ENCODE measurements at places on chromosomes 16 and 17.
A peak's percentile ranks its signal among the peaks of the same experiment; 100 is the strongest.

GRCh38 chr17:4074831-4075495, 67.9 kb downstream of the ZZEF1 start:
- DNase-seq: peak; percentile 31

DNA sequence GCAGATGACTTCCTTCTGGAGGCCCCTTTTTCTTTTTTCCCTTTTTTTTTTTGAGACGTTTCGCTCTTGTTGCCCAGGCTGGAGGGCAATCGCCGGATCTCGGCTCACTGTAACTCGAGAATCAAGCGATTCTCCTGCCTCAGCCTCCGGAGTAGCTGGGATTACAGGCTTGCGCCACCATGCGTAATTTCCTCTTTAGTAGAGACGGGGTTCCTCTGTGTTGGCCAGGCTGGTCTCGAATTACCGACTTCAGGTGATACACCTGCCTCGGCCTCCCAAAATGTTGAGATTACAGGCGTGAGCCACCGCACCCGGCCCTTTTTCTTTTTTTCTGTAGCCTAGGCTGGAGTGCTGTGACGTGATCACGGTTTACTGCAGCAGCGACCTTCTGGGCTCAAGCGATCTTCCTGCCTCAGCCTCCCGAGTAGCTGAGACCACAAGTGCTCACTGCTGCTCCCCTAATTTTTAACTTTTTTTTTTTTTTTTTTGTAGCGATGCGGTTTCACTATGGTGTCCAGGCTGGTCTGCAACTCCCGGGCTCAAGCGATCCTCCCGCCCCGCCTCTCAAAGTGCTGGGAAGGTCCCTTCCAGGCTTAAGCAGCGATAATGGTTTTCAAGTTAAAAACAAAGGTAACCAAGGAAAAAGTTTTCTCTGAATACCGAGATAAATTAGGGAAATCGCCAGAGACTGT, 956 bp upstream of the IST1 start:
- DNase-seq: peak; percentile 60

- no peak for DNase-seq
These were observed 171.6 kb downstream of the SHISA6 start for GRCh38 chr17:11412654-11413053.

DNA sequence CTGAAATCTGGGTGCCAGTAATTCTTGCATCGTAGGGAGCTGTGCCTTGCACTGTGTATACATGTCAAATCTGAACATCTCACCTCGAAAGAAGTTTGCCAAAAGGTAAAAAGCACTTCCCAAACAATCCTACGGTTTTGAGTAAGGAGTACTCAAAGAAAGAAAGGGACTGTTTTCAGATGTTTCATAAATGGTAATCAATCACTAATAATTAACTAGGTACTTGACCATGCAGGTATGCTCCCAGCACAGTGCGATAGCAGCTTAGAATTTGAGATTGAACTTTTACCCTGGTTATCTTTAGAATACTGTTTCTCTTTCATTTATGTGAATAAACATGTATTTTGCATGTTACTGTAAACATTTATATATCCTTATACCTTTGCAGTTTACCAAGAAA, 39.0 kb downstream of the PRKCA start:
- DNase-seq: no peak

DNA sequence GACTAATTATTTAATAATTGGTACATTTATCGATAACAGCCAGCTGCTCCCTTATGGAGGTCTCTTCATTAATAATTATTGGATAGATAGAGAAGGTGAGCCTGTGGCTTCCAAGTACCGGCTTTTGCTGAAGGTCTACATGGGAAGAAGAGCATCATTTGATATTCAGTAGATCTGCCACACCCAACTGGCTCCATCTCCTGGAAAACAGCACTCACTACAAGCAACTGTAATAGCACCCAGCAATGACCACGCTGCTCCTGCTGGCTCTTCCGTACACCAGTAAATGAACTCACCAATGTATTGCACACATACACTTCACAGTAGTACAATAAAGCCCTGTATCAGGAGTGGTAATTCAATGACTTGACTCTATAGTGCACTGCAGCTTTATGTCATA, 19.5 kb downstream of the MARVELD3 start:
- peak; percentile 72 for DNase-seq

DNA sequence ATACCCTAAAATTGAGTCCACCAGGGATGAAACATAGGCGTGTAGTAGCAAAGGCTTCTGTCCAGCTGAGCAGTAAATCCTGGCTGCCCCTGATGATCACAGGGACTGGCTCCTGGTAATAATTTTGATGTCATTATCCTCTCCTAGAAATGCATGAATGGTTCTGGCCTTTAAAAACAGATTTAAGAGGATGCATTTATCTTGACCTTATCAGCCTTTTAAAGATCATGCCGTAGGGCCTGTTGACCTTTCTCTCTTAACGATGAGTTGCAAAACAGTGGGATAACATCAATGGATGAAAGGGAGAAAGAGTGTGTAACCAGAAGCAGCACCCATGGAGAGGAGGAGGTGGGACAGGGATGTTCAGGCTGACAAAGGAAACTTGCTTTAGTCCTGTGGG, 128.5 kb downstream of the CA10 start:
- no peak for DNase-seq

DNA sequence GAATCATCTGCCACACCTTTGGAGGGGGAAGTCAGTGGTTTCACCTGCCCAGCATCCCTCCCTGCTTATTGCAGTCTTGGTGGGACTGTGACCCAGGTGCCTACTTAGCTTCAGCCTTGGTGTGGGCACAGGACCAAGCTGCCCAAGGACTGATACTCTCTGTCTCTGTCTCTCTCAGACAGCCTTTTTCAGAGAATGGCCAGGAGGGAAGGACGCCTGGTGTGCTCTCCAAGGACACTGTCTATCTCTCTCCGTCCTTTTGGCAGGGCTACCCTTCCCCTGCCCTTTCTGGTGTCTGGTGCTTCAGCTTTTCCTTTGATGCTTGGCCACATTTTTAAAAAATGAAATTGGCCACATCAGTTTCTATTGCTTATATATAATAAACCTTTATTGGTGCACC, 19.6 kb downstream of the PIK3R6 start:
- DNase-seq: no peak

- no peak for DNase-seq
These were observed 64.0 kb upstream of the SOX9 start for GRCh38 chr17:72056727-72057290.

DNA sequence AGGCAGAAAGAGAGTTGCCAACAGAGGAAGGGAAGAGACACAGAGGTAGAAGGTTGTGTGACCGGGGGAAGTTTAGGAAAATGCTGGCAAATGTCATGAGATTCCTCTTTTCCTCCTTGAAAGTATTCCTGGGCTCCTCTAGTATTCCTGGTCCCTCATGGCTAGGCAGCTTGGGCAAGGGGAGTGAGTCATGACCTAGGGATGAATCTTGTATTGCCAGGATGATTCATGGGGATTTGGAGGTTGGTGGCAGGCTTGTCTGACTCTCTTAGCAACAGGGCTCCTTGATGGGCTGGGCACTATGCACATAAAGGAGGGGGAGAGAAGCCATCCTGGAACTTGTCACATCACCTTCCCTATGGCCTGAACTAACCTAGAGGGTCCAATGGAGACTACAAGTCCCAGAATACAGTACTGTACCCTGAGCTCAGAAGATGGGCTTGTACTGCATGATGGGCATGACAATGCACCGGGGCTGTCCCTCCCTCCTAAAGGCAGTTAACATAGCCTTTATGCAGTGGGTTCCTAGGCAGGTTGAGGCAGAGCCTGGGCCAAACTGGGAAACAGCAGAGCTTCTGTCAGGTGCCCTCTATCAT, 2.1 kb upstream of the SEZ6 start:
- DNase-seq: peak; percentile 79

GRCh38 chr16:68866933-68867332, 23.6 kb downstream of the TANGO6 start:
- DNase-seq: no peak

- no peak for DNase-seq
These were observed 102.8 kb downstream of the CMIP start for GRCh38 chr16:81547194-81547938.

GRCh38 chr16:4380119-4381063, 8.7 kb downstream of the VASN start:
- DNase-seq: no peak

GRCh38 chr16:65495106-65495505, 373.2 kb upstream of the CDH11 start:
- DNase-seq: no peak

DNA sequence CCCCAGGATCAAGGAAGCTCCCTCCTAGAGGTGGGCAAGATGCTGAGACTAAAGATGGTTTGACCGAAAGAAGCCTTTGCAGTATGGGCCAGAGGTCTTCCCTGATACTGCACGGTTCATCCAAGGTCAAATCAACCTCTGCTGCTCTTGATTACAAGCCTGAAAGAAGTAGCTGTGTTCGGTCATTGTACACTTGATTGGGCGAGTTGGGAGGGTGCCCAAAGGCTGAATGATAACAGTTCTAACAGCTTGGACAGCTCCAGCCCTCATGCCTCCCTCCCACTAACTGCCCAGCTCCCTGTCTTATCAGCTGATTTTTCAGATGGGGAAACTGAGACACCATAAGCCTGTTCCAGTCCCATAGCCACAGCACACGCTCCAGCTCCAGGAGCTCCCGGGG, 42.8 kb downstream of the ABCC12 start:
- DNase-seq: no peak

- DNase-seq: peak; percentile 69
These were observed 4.5 kb downstream of the FBXL19 start for GRCh38 chr16:30927789-30928378.

DNA sequence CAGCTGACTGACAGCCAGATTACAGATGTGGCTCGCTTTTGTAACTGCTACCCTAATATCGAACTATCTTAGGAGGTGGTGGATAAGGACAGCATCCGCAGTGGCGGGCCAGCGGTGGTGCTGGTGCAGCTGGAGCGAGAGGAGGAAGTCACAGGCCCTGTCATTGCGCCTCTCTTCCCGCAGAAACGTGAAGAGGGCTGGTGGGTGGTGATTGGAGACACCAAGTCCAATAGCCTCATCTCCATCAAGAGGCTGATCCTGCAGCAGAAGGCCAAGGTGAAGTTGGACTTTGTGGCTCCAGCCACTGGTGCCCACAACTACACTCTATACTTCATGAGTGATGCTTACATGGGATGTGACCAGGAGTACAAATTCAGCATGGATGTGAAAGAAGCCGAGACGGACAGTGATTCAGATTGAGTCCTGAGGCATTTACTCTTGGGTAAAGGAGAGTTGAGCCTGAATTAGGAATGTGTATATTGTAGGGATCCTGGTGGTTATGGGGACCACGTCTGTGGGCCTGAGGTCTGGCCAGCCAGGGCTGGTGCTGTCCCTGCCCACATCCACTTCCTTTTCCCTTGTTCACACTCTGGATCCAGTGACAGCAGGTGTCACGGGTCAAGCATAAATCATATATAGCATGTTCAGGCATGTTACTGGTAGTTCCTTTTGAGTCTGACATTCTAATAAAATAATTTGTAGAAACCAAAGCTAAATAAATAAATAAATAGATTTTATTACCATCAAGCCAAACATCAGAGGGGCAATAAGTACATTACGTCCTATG, 89.0 kb upstream of the SMURF2 start:
- DNase-seq: no peak

GRCh38 chr17:53150101-53150698, 672.5 kb upstream of the KIF2B start:
- DNase-seq: peak; percentile 30

DNA sequence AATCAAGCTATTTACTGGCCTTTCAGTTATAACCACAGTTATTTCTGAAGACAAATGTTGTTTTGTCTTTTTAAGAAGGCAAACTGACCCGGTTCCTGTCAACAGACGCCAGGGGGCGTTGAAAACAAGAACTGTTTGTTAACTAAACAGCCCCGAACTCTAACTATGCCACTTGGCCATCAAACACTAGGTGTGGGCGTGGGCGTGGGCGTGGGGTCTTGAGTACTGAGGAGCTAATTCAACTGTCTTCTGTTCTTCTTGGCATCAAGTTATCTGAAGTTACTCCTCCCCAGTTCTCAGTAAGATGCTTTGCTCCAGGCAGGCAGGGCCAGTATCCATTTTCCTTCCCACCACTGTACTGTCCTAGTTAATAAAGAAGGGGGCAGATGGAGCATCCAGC, 63.3 kb upstream of the MTMR4 start:
- peak; percentile 67 for DNase-seq

GRCh38 chr16:65769776-65770438, 596.6 kb upstream of the CDH5 start:
- no peak for DNase-seq

DNA sequence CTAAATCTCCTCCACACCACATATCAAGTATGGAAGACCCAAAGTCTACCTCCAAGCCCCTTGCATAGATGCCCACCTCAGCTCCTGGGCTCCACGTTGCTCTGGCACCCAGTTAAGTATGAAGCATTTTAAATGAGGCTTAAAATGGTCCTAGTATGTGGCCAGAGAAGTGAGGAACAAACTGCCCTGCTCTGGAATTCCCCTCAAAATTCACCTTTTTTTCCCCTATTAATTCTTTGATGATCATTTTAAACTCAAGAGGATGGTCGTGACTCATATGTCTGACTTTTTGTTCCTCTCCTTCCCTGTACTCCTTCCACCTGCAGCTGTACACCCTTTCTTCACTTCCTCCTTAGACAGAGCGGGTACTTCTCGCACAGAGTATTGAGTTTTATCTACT, 234.5 kb upstream of the MYOCD start:
- DNase-seq: no peak

GRCh38 chr16:12753203-12754023, 50.3 kb downstream of the CPPED1 start:
- DNase-seq: no peak

DNA sequence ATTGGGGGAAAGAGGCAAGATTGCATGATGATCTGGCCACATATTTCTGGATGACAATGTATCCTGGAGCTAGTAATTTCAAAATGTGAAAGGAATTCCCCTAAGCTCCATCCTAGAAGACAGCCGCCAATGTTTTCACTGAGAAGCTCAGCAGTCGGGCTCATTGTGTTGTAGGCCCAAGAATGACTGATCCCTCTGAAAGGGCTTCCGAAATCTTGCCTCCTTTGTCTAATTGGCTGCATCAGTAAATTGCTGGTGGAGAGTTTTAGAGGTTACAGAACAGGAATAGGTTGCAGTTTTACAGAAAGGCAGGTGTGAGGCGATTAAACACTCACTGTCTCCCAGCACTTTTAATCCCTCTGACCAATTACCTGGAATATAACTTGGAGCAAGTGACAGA, 464.1 kb upstream of the SALL1 start:
- DNase-seq: no peak

GRCh38 chr16:77288222-77288621, 89.0 kb downstream of the SYCE1L start:
- DNase-seq: peak; percentile 69

DNA sequence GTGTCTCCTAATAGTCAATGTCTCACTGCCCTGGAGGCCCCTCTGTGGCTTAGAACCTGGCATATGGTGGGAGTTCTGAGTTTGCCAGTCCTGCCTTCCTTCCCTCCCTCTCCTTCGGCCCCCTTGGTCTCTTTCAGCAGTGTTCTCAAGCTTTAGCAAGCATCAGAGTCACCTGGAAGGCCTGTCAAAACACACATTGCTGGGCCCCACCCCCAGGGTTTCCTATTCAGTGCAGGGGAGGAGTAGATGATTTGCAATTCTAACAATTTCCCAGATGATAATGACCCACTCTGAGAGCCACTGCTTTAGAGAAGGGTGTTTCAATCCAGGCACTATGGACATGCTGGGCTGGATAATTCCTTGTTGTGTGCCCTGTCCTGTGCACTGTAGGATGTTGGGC, 26.4 kb upstream of the TMEM220 start:
- no peak for DNase-seq

All from RKO (cell line).